Activated CD8-positive, alpha-beta T cell treated with anti-CD3 and anti-CD28 coated beads, Interleukin-2, amount 10 ng/mL, durations not matched to agents 7 days and 5 days (primary cell): ENCODE measurements at places on chromosomes 7 and 10. TPM values are rescaled to one million over a fixed set of nuclear protein-coding genes. Genes with fewer than 3 reads are reported as not detected.

TAC1 gene
- not detected for total RNA-seq

- no peak for DNase-seq
These were observed 142.2 kb upstream of the HABP2 start for GRCh38 chr10:113410618-113411017.

GTF2IRD1 gene
- not detected for total RNA-seq

DGKI gene
- not detected for total RNA-seq

DNA sequence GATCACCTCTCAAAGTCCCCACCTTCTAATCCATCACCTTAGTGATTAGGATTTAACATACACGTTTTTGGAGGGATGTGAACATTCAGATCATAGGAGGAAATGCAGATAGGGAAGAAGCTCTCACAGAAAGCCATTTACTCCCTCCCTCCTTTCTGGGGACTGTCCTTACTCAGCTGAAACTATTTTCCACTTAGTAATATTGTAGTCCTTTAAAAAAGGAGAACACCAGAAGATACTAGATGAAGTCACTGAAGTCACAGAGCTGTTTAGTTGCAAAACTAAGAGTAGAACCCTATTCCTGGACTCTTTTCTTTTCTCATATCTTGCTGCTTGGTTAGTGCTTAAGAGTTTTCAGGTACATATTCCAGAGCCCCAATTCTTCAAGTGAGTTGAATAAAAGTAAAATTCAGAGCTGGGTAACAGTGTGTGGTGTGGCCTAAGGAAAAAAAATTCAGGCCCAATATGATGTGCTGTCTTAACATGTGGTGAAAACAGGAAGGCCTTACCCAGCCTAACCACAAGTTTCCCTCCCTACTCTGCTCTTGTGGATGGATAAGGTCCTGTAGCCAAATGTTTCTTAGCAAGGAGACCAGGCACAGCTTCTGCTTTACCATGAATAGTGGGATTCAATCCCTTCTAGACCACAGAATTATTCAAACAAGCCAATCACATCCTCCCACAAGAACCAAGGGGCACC lies 135.7 kb downstream of the INHBA start:
- DNase-seq = no peak

- DNase-seq = no peak
These were observed 52.5 kb downstream of the CSGALNACT2 start for GRCh38 chr10:43190775-43191174.

GRCh38 chr7:138590154-138590553 lies 111.0 kb downstream of the SVOPL start:
- DNase-seq = no peak

GRCh38 chr7:47707583-47707982 lies 125.7 kb upstream of the TNS3 start:
- no peak for DNase-seq

DNA sequence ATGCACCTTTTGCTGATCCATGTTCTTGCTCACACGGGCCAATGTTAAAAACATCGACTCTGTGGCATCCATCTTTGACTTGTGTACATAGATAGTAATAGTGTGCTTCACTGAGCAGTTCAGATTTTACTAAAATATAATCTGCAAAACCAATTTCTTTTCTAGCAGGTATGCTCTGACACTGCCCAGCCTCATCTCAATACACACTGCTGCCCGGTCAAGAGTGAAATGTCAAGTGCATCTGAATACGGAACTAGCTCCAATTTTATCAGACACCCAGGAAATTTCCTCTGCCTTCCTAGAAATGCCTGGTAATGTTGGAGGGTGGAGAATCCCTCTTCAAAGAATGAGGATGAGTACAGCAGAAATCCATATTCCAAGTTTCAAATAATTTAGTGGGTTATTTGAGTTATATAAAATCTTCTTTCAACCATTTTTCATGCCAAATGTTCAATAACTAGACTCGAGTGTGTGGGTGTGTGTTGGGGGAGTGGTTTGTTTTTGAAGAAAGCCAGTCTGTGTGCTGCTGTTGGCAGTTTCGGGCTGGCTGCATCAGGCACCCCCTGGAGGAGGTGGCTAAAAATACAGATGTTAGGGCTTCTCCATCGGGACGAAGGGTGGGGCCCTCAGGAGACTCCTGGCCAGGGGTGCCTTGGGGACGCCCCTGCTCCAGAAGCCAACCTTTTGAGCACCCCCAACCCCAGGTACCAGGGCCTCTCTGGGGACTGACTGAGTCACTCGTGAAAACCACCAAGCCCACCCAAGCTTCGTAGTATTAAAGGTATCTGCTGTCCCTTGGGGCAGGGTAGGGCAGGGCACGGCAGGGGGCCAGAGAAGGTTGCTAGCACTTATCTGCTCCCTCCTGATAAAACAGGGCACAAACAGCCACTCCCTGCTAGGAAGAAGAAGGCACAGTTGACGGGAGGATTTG lies 15.4 kb downstream of the CTBP2 start:
- DNase-seq = no peak

GRCh38 chr7:25307624-25308023 lies 79.3 kb upstream of the NPVF start:
- no peak for DNase-seq

GRCh38 chr7:43485580-43485979 lies 97.3 kb upstream of the STK17A start:
- no peak for DNase-seq

ZCCHC24 gene
- total RNA-seq = 1.7 TPM
